Stimulated activated CD4-positive, alpha-beta T cell treated with anti-CD3 and anti-CD28 coated beads, Interleukin-1b, Interleukin-23, amount 100 ng/mL, for 1 hour (primary cell): ENCODE measurements at places on chromosomes 4 and X.

GRCh38 chrX:18890724-18891547 is 93.0 kb downstream of the PHKA2 start:
- no peak for DNase-seq

- no peak for DNase-seq
Measured at GRCh38 chr4:89509708-89510281, 202.2 kb upstream of the GPRIN3 start.

DNA sequence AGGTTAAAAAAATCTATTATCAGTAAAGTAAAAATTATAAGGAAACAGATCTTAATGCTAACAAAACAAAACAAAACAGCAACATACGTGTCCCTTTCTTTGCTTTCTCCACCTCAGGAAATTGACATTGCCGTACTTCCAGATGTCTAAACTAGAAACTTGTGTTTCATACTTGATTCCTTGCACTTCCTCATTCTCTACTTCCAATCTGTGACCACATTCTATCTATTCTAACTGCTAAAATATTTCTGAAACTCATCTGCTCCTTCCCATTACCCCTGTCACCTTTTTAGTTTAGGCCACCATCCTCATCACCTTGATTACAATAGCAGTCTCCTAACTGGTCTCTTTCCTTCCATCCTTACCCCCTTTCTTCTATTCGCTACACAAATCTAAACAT is 22.5 kb upstream of the RPA4 start:
- DNase-seq: no peak

DNA sequence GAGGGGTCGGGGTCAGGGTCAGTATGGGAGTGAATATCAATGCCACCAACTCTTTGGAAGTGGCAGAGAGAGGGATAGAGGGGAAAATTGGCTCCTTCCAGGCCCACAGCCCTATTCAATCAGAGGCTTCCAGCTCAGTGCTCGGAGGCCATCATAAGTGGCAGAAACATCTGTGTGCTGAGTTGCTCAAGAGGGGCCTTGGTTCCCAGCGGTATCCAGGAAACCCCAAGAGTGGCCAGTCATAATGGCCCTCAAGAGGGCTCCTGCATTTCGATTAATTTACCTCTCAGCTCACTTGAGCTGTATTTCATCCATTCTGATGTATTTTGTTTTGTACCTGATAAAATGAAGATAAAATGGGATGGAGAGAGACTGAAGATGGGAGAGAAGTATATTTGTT is 154.3 kb upstream of the EOLA2 start:
- no peak for DNase-seq

DNA sequence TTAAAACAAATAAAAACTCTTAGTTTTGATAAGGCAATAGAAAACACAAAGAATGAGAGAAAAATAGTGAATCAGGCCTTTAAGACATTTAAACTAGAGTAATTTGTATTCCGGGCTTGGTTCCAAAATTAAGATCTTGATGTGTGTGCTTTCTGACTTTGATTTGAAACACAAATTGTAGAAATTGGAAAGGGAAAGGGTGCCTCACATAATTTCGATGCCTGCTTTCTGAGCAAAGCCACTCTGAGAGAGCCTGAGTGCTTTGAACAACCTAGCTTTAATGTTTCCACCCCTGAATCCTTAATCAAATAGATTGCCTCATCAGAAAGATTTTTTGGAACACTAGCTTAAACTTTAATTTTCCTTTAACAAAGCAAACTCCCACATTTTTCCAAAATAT is 666.8 kb downstream of the PCDH18 start:
- no peak for DNase-seq

DNA sequence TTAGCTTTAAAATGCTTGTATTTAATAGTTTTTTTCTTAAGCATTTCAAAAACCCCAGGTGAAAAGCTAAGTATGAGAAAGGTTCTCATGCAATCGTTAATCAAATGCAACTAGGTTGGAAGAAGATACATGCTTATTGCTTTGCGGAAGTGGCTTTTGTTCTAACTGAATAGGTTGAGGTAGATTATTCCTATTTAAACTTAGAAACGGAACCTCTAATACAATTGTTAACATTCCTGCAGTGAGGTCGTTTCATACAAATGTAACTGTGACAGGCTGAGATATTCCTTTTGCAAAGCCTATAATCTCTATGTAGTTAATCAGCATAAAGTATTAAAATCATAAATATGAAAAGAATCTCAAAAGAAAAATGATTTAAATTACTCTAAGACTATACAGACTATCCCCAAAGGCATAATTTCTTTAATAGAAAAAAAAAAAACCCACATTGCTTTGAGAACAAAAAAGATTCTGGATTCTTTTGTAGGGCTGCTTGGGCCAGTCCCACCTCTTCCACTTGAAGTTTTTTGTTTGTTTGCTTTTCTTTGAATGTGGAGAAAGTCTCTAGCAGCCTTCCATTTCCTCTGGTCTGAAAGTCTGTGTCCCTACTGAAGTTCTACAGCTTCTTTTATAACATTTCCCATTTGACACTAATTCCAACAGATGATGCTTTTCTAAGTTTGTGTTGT is 25.6 kb upstream of the SORBS2 start:
- DNase-seq: no peak
